Globus pallidus (tissue), 1 donor: ENCODE measurements at places on chromosomes 4 and X.

DNA sequence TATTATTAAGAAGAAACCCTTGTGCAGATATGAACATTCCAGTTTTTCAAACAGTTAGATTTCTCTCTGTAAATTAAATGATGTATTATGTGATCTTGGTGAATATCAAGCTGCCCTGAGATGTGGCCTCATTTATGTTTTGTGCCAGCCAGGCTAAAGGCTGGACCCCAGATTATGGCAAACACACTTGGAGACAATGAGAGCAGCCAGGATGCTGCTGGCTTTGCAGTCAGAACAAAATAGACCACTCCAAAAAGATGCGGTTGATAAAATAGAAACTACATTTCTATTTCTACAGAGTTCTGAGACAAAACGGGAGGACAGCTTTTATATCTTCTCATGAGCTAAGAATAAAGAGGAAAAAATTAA is 296.5 kb downstream of the PPP3CA start:
- DNase-seq = no peak

DNA sequence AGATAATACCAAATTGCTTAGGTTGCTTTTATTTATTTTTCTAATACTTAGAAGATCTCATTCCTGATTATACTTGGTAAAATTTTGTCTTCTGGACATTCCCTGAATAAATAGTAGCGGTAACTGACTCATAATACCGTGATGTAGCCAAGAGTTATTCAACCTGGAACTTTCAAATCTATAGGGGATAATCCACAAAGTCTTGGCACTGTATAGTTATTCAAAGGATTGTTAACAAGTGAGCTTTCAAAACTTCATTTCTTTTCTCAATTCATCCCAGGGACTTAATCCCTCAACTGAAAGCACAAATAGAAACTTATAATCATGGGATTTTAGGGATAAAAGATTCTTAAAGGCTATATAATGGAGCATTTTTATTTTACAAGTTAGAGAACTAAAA is 1383.3 kb downstream of the FAM133A start:
- no peak for DNase-seq

DNA sequence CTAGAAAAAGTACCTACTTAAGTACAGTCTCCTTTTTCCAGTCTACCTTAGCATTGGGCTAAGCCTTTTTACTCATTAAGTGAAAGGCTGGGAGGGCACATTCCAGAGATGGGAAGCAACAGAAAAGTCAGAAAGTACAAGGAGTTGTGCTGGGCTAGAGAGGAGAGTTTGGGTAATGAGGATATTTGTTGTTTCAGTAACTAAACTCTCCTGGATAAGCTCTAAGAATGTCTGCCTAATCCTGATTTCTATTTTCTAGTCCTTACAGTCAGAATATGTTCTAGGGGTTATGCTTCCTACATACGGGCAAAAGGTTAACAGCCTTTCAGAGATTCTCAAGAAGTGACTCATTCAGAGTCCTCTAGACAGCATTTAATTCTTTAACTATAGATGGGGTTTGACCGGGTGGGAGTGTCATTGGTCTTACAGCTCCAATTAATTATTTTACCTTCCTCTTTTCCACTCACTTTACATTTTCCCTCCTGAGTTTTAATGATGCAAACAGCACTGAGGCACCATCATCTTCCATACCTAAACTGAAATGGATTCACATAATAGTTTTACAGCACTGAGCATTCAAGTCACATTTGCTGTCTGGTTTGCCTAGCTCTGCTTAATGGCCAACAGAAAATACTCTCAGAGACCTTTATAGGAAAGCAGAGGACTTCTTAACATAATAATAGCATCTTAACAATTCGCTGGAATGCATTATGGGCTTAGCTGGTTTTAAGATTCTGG is 42.9 kb downstream of the USP26 start:
- no peak for DNase-seq

DNA sequence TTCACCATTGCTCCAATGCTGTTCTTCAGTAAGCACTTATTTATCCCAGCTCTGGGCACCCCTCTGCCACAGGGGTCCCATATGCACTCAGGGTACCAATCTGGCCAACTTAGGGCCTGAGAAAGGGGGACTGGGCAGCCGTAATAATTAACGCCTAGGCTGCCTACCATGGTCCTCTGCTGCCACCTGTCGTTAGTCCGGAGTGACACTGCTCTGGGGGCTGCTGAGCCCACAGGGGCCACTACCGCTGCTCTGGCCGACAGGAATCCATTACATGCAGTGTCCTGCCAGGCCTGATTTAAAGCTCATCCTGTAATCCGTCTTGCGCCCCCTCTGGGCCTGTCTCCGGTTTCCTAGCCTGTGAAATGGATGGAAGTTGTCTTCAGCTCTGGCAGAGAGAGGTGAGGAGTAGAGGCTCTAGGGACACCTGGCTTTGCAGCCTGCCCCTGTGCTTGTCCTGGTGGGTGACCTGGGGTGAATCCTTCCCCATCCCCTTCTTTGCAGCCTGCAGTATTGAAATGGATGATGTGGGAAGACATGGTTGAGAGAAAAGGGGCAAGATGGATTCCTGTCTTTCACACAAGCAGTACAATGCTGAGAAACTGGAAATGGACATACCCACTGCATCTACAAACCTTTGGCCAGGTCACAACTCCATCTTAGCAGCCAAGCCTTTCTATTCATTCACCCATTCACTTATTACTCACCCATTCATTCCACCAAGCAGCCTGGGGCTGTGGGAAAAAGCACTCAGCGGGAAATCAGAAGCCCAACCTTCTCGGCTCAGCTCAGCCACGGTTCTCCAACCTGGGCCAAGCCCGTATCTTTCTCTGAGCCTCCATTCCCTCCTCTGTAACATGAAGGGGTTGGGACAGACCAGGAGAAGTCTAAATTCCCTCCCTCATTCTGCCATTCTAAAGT is 116.3 kb upstream of the NALF2 start:
- peak; percentile 20 for DNase-seq

GRCh38 chrX:150983521-150984168 is 510 bp downstream of the HMGB3 start:
- no peak for DNase-seq

DNA sequence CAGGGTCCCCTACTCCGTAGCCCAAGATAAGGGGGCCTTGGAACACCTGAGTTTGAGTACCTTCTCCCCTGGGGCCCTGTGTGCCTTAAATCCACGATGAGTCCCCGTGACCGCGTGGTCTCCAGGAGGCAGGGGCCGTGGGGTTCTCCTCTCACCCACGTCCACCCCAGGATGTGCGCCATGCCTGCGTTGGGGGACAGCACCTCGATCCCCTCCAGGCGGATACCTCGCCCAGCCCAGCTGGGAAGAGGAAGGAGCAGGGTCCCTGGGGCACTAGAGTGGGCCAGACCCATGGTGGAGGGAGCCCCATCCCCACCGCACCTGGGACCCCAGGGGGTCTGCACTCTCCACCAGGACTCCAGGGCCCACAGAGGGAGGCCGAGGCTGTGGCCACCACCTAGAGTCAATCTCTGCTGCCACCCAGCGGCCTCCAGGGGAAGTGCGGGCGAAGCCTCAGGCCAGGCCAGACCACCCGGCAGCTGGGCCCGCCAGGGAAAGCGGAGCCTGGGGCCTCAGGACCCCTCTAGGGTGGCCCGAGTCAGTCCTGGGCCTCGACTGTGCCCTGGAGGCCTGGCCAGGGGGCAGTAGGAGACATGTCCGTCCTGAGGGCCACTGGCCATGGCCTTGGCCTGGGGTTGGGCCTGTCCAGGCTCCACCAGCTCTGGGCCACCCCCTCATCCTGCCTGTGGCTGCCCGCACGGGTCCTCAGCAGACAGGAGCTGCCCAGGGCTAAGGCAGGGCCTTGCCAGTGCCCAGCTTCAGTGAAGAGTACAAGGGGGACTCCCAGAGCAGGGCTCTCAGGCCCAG is 55.0 kb downstream of the FAM53A start:
- DNase-seq = peak; percentile 22

- no peak for DNase-seq
These were observed 169.4 kb upstream of the TEX13C start for GRCh38 chrX:125150231-125150630.

DNA sequence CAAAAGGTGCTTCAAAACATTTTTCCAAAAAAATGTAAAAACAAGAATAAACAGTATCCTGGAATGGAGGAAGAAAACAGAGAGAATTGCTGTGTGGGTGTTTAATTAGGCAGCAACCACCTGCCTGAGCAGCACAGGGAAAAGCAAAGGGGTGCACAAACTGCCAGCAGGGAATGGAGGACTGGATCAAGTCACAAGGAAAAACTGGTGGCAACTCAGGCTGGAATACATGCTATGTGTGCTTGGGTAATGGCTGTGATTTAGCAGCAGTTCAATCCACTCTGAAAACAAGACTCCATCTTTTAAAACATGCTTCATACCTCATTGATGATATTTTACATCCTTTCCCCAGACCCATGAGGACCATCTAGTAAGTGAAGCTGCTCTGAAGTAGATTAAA is 179.5 kb downstream of the HS6ST2 start:
- no peak for DNase-seq

- no peak for DNase-seq
These were observed 146.5 kb upstream of the PUDP start for GRCh38 chrX:7294483-7294882.
